ENCODE measurements at places on chromosomes 4 and X.

GRCh38 chr4:75561789-75562188 is 5.9 kb downstream of the ODAPH start:
- peak; percentile 34 for DNase-seq

- DNase-seq = no peak
Measured at GRCh38 chr4:25788703-25789238, 74.0 kb downstream of the SEL1L3 start.

GRCh38 chr4:16843831-16844508 is 54.5 kb downstream of the LDB2 start:
- no peak for DNase-seq

DNA sequence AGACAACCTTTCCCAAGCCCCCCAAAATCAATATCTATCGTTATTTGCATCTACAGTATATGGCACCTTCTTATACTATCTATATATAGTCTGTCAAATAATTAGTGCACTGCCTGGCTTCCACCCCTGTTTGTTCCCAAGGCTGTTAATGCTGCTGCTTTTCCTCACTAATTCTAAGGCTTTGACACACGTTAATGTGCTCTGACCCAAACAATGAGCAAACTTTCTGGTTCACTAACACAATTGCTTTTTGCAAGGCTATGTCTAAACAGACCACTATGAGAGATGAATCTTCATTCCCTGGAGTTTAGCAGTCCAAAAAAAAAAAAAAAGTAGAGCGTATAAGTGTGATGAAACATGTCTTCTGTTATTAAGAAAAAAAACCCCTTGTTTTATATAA is 360.9 kb upstream of the AGA start:
- DNase-seq = no peak

DNA sequence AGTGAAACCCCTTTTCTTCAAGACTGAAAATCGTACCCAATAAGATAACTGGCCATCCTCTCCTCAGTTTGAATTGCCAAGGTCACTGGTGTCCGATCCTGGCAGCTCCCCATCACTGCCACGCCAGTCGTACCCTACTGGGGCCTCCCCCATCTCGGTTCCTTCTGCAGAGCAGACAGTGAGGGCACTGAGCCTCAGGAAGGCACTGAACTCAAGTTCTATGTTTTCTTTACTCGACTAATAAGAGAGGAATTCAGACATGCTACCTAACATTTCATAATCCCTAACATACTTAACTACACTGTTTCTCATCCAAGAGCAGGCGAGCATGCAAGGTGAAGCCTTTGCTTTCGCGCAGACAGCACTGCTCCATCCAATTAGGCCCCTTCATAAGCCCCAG is 23.4 kb downstream of the ZFYVE28 start:
- DNase-seq = no peak

DNA sequence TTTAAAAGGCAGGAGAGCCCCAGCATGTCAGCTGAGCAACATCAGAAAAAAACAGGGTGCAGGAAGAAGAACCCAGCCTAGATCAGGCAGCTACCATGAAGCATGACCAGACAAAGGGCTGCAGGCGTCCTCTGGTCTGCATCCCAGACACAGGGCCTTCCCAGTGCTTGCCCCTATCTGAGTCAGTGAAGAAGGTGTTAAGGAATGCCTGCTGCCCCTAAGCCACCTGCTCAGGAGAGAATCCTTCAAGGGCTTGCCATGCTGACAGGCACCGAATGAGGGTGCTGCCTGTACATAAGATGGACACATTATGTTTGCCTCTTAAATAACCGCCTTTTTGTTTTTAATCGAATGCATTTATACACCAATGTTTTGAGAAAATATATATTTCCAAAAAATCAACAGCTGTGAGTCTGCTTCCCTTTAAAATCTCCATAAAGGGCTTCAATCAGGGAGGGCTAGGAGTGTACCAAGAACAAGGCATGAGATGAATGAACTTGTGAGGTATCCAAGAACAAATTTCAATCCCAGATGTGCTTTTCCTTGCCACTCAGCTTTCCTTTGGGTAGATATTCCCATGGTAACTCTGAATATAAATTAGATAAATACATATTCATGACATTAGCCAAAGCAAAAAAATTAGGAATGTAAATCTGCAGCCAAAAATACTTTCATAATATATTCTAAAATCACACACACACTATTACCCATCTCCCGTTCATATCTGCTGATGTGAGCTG is 85.1 kb downstream of the SLC9A7 start:
- DNase-seq = no peak

- no peak for DNase-seq
Measured at GRCh38 chrX:4825550-4825949, 1112.1 kb upstream of the PRKX start.

DNA sequence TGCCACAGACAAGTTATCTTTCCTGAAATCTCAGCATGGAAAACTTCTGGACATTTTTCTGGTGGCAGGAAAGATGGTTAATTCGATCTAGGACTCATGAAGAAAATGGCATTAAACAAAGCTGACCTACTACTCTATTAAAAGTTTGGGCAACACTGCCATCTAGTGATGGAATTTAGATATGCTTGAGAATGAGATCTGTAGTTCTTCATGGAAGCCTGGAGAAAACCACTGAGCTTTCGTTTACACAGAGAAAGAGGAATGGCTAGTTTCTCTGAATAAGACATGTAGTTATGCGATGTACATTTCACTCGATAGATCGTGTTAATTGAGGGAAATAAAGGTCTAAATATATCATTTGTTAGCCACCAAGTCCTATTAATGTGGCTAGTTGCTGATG is 51.7 kb upstream of the CHRDL1 start:
- DNase-seq = peak; percentile 67

- no peak for DNase-seq
Measured at GRCh38 chrX:38552721-38553120, 8.6 kb upstream of the TSPAN7 start.

DNA sequence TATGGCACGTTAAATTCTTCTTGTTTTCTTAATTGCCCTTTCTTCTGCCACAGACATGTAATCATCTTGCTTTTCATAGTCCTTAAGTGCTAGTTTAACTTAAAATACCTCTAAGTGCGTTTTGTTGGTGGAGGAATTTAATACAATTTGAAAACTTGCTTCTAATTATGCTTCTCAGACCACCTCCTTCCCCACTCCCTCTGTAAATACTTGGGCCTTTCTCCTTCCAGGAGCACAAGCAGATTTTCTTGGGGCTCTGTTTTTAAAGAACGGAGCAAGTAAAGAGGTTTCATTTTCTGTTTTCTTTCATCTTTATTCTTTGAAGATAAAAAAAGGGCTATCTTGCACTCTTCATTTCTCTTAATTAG is 559 bp upstream of the PCDH18 start:
- no peak for DNase-seq

DNA sequence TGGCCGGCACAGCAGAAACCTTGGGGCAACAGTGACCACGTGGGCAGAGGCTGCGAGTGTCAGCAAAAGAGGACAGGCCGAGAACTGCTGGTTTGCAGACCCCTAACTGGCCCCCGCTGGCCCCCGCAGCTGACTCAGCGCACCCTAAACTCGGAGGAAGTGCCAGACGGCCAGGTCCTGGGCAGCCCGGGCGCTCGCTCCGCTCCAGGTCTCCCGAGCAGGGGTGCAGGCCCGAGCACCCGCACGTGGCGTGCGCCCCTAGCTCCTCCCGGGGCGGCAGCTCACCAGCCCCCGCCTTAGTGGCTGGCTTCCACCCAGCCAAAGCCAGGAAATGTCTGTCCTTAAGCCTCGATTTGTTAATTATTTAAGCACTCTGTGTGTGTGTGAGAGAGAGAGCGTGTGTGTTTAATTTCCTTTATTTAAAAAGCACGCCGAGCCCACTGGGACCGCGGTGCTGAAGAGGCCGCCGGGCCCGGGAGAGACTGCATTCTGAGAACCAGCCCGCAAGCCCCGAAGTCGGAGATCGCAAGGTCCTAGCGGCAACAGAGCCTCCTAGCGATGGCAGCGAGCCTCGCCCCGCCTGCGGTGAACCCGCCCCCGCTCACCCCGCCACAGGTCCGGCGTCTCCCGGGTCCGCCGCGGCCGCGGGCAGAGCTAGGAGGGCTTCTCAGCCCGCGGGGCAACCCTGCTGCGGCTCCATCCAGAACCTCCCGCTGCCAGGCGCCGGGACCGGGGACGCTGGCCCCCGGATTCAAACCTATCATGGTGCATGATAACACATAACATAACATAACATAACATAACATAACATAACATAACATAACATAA is 45.9 kb upstream of the CDKN2AIP start:
- DNase-seq = peak; percentile 80

DNA sequence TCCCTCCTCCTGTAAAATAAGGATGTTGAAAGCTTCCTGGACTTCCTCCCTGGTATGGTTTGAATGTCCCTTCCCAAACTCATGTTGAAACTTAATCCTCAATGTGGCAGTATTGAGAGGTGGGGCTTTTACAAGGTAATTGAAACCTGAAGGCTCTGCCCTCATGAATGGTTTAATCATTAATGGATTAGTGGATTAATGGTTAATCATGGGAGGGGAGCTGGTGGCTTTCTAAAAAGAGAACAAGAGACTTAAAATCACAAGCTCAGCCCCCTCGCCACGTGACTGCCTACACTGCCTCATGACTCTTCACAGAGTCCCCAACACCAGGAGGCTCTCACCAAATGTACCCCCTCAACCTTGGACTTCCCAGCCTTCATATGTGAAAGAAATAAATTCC is 124.6 kb upstream of the ANXA3 start:
- DNase-seq = no peak

DNA sequence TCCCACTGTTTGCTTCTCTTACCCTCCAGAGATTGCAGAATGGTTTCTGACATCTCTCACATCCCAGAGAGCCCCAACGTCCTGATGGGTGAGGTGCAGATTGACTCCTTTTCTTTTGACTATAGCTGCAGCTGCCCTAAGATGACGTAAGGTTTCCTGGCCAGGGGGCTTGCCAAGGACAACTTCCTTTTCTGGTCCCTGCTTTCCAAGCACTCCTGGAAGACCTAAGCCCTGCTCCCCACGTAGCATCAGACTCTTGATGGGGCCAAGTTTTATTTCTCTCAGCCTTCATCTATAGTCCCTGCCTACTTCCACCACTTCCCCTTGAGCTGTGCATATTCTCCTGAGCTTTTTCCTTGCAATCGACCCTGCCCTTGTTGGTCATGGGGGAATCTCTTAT is 497.7 kb downstream of the IDS start:
- DNase-seq = no peak

DNA sequence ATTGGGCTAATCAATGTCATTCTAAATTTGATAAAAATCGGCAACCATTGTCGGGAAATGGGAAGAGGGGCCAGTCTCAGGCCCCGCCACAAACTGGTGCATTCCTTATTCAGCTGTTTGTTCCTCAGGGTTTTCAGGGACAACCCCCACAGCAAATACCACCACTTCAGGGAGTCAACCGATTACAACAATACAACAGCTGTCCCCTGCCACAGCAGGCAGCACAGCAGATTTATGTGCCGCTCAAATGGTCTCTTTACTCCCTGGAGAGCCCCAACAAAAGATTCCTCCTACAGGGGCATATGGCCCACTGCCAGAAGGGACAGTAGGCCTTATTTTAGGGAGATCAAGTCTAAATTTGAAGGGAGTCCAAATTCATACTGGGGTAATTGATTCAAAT is 61.8 kb downstream of the ZNF732 start:
- no peak for DNase-seq

DNA sequence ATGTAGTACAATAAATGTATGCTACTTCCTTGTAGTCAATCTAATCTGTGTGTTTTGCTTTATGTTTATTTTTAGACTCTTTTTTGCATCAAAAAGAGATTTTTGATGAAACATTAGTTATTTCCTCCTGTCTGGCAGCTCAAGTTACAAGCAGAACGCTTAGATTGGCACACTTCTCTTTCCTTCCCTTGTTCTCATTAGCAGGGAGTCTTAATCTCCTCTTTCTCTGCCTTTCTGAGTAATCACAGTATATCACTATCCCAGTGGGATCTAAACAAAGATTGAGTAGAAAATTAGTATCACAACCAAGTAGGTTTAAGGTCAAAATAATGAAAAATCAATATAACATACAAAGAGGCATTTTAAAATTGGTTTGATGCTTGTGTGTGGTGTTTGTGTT is 1192.6 kb downstream of the C4orf33 start:
- no peak for DNase-seq

- no peak for DNase-seq
Measured at GRCh38 chr4:158121161-158121579, 51.7 kb downstream of the GASK1B start.

- DNase-seq = no peak
Measured at GRCh38 chr4:41146196-41146595, 68.1 kb downstream of the APBB2 start.

- no peak for DNase-seq
Measured at GRCh38 chr4:172055046-172055445, 241.8 kb downstream of the GALNTL6 start.

DNA sequence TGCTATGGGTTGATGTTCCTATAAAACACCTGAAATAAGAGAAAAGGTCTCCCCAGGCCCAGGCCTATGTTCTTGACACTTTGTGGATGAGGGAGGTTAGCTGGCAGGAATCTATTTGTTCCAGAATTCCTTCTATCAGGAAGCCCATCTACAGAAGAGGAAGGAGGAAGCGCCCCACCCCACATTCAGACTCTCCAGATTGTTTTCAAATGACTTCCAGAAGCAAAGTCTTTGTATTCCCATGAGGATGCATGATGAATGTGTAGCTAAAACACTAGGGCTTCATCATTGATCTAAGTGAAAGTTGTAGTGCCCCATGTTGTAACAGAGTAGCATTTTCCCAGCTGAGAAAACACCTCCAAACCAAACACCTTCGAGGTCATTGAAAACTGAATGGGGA is 16.4 kb downstream of the OTC start:
- DNase-seq = no peak

Measured in K562 (cell line).